ENCODE measurements at places on chromosomes 5 and 9.

GRCh38 chr5:169814045-169814444 lies 166.2 kb downstream of the INSYN2B start:
- DNase-seq = no peak

- DNase-seq = no peak
Observed at GRCh38 chr9:115033800-115034199, 84.2 kb downstream of the TNC start.

- no peak for DNase-seq
Observed at GRCh38 chr5:491119-491855, 33.0 kb downstream of the SLC9A3 start.

DNA sequence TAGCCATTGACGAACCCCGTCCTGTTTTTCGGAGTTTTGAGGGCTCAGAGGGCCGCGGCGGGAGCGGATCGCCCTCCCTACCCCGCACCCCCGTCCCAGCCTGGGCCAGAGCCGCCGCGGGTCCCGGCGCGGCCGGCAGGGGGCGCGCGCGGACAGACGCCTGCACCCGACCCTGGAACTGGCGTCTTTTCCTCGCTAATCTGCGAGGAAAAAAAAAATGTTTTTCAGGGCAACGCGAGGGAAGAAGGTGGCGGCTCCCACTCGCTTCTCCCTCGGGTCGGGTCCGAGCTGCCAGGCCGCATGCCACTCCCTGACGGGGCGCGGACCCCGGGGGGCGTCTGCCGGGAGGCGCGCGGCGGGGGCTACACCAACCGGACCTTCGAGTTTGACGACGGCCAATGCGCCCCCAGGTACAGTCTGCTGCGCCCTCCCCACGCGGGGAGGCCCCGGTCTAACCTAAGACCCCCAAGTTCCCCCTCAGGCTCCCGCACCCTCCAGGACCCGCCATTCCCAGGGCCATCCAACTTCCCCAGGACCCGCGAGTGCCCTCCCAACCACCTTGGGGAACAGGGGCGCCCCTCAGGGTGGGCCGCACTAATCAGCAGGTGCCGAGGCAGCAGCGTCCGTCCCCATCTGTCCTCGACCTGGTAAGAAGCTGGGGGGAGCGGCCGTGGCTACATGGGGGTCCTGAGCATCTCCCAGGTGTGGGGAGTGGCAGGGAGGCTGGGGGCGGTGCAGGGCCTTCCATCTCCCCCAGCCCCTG lies at the start of gene KCNT1:
Gene KCNT1 (plus strand): TSS at position 227 of the 763 bp plus-strand sequence. CDS start 74 bp downstream, at position 301.
- no peak for DNase-seq

- no peak for DNase-seq
Observed at GRCh38 chr9:22739712-22740111, 293.1 kb downstream of the DMRTA1 start.

DNA sequence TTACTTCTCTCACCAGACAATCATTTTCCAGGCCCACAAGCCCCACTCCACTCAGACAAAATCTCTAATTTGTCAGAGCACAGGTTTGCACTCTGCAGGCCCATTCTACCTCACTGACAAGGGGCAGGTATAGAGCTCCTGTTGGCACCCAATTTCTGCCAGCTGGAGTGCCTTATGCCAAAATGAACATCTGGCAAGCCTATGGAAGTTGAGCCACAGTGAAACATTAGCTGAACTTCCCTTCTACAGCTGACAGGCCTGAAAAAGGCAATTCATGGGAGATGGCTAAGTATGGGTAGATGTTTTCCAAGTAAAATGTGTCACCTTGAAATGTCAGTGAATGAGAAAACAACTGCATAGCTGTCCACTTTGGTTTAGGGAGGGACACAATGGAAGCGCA lies 87.0 kb downstream of the SPOCK1 start:
- no peak for DNase-seq

- no peak for DNase-seq
Observed at GRCh38 chr5:178670351-178670885, 43.6 kb upstream of the CLK4 start.

GRCh38 chr5:20601678-20602100 lies 613.7 kb upstream of the CDH18 start:
- no peak for DNase-seq

GRCh38 chr9:6034954-6035353 lies 19.5 kb upstream of the RANBP6 start:
- no peak for DNase-seq

DNA sequence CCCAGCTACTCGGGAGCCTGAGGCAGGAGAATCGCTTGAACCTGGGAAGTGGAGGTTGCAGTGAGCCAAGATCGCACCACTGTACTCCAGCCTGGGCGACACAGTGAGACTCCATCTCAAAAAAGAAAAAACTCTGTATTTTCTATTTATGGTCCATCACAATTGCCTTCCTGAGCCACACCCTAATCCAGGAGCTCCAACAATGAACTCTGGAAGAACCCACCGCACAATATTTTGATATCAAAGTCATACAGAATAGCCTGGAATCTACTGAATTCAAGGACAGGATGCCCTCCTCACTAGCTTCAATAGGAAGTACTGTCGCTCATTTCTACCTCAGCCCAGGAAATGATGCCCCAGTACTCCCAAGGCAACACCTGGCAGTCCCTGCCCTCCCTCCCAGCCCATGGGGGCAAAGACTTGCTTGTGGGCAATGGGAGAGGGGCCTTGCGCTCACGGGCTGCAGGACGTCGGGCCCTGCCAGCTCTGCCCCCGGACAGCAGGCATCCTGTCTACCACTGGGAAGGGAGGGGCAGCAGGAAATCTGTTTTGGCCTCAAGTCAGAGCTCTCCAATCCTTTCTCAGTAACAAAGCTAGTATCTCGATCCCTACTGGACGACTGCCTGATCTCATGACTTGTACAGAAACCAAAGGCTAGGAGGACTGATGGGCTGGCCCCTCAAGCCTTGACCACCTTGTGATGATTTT lies 19.7 kb downstream of the UBAC1 start:
- DNase-seq = no peak

DNA sequence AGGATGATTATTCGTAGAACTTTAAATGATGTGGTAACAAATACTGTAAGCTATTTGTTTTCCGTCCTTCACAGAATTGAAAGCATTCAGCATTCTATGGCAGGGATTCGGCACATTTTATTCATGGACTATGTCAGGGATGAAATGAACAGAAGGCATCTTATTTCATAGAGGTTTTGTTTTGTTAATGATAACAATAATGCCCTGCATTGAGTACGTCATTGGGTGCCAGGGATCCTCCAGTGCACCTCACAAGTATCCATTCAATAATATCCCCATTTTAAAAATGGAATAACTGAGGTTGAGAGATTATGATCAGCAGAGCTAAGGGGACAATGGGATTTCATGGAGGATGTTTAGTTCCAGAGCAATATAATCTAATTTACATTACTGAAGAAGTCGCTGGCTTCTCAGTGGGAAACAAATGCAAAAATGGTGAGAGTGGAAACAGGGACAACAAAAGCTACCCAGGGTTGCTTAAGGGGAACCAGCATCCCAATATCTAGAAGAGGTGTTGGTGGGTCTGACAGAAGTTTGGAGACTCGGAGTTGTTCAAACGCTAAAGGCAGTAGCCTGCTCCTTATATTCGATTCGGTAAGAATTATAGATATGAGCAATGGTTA lies 985.7 kb upstream of the WWC1 start:
- DNase-seq = no peak

GRCh38 chr9:72586388-72587130 lies 65.2 kb downstream of the TMC1 start:
- DNase-seq = no peak

DNA sequence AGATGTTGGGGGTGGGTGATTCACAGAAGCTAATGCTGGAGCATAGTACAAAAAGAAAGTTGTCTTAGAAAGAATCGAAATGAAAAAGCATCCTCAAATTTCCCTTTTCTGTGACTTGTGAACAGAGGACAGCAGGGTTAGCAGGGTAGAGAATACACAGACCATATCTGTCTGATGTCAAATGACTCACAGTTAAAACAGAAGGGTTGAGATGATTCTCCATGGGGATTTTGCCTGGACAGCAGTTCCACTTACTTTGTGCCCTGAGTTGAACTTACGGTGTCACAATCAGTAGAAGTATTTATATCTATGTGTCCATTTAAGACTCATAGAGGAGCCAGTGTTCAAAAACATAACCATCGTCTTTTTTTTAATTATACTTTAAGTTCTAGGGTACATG lies 801.6 kb downstream of the KCTD16 start:
- no peak for DNase-seq

DNA sequence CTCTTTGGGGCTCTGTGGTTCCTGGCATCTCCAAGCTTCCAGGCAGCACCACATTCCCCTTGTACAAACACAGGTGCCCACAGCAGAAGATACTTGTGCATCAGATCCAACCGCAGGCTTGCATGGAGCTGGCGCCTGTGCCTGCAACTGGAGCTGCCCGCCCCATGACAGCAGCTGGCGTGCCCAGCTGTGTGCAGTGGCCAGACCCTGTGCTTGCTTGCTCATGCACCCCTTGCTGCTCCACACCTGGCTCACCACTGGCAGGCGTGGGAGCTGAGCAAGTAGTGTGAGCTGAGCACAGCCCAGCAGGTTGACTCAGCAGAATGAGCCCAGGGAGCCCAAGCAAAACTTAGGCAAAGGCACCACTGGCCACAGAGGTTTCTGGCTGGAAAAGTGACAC lies 84.4 kb upstream of the STARD4 start:
- no peak for DNase-seq

GRCh38 chr9:20985851-20986600 lies 45.4 kb downstream of the HACD4 start:
- DNase-seq = no peak

DNA sequence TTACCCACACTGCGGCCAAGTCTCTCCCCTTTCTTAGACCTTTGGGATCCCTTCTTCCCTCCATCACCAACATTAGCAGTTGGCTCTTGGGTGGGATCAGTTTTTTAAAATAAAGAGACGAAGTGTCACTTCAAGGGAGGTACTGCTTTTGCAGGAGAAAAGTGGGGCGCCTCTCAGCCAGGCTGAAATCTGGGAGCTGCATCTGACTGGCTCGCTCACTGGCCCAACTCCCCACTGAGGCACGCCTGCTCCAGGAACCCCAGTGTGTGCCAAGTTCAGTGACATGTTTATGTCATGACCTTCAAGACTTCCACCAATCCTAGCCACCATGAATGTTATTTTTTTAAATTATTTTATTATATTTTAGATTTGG lies 130.5 kb downstream of the MVB12B start:
- no peak for DNase-seq

DNA sequence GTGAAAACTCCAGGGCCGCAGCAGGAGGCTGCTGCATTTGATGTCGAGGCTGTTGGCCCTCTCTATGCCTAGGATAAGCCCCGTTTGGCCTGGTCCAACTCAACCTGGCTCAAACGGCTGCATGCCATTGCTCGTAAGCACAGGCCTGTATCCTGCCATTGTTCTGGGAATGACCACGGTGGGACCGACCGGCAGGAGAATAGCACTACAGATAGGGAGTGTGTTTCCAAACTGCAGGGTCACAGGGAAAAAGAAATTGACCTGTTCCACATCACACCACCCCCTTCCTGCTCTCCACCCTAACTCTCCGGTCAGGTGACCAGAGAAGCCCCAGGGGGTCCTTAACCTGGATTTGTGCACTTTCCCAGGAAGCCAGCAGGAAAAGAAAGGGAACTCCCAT lies 278.7 kb upstream of the KLF4 start:
- no peak for DNase-seq

- no peak for DNase-seq
Observed at GRCh38 chr5:36178524-36178890, 26.6 kb downstream of the SKP2 start.

- no peak for DNase-seq
Observed at GRCh38 chr5:25419684-25420083, 774.9 kb upstream of the CDH10 start.

DNA sequence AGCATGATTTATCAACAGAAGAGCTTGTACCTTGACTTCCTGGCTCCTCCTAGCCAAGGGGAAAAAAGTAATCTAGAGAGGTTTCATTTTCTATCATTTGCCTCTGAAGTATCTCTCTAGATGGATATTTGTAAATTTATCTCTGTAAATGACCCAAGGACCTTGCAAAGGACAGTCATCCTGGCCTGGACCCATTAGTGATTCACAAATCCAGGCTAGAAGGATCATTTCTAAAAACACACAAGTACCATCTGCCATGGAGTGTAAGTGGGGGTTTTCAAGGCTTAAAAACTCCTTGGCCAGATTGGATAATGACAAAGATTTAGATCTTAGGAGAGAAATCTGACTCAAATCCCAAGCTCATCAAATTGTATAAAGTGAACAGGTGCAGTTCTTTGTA lies 8.1 kb downstream of the TTC23L start:
- no peak for DNase-seq

DNA sequence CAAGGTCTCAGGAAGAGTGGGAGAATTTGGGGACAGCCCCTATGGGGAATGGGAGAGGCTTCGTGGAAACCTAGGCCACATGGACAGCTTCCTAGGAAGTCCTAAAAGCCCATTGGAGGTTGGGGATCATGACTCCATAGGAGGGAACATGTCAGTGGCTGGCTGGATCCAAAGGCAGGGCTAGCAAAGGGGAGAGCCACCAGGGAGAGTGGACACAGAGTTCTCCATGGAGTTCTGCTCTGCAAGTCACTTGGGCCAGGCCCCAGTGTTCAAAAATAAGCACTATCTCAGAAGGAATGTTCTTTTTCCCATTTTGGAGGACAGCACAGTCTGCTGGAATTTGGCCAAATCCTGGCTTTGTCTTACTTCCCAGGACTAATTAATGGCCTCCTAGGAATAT lies 140.6 kb upstream of the RAD23B start:
- no peak for DNase-seq

DNA sequence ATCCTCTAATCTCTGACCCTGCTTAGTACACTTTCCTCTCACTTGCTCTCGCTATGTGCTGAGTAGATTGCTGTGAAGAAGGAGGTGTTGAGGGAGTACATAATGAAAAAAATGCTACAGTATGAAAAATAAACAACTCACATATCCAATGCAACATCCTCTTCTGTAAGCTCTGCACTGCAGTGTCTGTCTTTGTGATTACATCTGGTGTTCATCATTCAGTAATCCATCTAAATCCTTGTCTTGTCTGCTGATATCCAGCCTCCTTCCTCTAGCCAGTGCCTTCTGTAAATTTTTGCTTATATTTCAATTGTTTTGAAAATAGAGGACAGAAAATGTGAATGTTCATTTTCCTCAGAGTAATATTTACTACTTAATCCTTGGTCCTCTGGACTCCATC lies 57.4 kb upstream of the CDH12 start:
- no peak for DNase-seq

DNA sequence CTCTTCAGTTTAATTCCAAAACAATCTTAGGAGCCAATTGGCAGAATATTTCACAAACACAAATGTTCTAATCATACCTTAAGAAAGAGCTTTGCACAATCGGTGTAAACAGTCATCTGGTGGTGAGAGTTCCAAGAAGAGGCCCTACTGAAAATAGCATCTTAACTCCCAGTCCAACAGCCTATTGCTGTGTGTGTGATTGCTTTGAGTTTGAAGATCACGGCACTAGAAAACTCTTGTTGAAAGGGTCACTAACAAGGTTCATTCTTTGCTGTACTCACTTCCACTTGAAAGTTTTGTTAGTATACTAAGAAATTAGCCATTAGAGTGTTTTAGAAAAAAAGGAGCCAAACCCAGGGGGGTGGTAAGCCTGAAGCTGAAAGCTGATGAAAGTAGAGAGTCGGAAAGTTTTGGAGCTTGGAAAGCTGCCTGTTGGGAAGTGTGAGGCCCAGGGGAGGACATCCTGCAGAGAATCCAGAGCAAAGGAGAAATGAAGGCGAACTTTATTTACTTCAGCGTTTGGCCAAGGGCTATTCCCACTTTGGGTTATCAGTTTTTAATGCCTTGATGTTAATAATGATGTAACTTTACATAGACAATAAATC lies 180.3 kb upstream of the GHR start:
- no peak for DNase-seq
